Endothelial cell of umbilical vein (primary cell): ENCODE measurements at places on chromosomes 3 and 15. TPM values are rescaled to one million over a fixed set of nuclear protein-coding genes. Genes with fewer than 3 reads are reported as not detected.
A peak's percentile ranks its signal among the peaks of the same experiment; 100 is the strongest.

The CERS3 gene
- not detected in 2 replicates for total RNA-seq

The CCR4 gene
- not detected in 2 replicates for total RNA-seq

The CHAC1 gene
- 4.6 and 5.6 TPM in 2 replicates for total RNA-seq

- DNase-seq, result peak; percentile 47
These were observed 71.8 kb downstream of the SYNPR start for GRCh38 chr3:63349583-63350573.

DNA sequence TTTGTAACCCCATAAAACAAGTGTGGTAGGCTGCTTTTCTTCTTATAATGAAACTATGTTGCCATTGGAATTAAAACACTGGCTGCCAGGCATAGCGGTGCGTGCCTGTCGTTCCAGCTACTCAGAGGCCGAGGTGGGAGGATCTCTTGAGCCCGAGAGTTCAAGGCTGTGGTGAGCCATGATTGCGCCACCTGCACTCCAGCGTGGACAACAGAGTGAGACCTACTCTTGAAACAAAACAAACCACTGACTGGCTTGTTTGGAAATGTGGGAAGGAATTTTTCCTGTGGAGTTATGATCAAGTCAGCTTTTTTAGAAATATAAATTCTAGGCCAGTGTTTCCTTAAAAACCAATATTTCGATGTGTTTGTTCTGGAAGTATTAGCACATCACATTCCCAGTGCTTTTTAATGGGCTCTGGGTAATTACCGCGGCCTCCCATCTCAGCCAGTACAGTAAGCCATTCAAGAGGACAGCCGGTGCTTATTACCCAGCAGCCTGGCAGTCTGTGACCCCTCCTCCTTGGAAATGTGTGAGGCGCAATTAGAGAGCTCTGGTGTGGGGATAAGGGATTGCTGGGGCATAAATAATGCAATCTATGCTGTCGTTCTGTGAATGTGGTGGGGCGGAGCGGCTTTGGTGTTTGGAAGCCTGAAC is 58.3 kb upstream of the TRAK1 start:
- DNase-seq, result peak; percentile 66

DNA sequence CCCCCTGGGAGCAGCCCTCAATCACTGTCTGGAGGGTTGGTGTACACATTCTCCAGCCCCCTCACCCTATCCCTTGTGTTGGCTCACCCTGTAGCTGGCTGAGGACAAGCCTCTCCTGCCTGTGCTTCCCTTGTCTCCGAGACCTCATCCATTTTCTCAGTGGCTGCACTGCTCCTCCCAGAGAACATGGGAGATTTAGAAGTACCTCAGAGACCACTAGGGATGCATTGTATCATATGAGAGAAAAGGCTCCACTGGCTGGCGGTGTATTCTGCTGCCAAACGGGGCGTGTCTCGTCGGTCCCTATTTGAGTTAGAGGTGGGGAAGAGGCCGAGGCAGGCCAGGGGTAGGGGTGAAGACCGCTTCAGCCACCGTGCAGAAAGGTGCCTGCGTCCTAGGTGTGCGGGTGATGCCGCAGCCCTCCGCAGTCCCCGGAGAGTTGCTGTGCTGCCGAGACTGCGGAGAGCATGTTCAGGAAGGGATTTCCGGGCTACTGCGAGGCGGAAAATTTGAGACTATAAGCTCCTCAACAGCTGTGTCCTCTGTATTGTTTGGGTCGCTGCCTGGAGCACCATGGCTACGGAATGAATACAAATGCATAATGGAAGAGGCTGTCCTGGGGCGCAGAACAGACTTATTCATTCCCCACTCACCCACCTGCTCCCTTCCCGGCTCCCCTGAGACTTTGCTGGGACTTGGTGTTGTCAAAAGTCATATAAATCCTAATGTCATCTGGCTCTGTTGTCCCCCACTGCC is 43.8 kb downstream of the SPSB4 start:
- peak; percentile 48 for DNase-seq

GRCh38 chr15:32828507-32829186 is 110.8 kb downstream of the GREM1 start:
- DNase-seq, result no peak

DNA sequence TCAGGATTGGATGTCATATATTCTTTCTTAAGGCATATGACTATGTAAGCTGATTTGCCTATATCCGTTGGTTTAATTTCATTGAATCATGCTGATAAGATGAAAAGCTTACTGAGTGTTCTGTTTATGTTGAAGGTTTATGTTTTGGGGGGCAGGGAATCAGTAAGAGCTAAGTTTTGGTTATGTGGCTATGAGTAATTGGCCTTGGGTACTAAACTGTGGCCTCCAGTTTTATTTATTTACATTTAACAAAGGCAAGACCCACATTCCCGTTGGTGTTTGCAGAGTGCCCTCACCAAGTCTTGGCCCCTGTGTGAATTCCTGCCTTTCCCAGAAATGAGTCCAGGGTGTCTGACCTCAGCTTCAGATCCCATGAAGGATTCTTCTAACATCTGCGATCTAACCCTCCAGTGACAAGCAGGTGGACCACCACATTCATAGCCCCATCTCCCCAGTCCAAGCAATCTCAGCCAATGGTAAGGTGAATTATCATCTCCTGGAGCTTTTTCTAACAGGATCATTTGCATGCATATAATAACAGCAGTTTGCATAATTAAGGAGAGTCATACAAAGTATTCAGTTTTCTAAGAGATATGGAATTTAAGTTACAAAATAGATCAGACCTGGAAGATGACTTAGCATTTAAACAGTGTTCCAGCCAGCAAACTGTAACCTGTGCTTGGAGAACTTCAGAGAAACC is 27.4 kb downstream of the GLDN start:
- DNase-seq, result no peak

DNA sequence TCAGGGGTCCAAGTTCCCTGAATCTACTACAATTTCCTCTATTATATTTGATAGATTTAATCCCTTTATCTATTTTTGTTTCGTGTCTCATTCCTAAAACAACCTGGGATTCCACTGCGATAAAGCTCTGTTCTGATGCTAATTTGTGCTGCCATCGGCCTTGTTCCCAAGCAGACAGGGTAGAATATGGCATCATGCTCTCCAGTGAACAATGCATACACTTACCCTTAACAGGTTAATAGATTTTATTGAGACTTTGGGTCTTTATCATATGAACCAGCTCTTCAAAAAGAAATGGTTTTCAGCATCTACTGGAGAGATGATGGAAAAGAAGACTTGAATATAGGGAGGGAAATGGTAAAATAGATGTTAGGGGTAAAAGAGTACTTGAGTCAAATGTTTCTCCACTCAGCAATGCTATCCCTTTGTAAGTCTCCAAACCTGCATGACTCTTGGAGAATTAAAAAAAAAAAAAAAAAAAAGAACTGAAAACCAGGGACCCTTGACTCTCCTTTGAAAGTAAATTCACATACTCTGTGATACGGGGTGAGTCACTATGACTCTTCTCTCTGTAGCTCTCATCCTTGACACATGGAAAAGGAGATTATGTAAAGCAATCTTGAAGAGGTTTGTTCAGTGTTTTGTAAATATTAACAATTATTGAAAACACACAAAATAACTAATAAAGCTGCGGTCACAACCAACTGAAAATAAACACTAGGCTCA is 268.8 kb downstream of the ZBTB20 start:
- no peak for DNase-seq

GRCh38 chr15:61796056-61796455 is 264.2 kb downstream of the VPS13C start:
- DNase-seq, result no peak

DNA sequence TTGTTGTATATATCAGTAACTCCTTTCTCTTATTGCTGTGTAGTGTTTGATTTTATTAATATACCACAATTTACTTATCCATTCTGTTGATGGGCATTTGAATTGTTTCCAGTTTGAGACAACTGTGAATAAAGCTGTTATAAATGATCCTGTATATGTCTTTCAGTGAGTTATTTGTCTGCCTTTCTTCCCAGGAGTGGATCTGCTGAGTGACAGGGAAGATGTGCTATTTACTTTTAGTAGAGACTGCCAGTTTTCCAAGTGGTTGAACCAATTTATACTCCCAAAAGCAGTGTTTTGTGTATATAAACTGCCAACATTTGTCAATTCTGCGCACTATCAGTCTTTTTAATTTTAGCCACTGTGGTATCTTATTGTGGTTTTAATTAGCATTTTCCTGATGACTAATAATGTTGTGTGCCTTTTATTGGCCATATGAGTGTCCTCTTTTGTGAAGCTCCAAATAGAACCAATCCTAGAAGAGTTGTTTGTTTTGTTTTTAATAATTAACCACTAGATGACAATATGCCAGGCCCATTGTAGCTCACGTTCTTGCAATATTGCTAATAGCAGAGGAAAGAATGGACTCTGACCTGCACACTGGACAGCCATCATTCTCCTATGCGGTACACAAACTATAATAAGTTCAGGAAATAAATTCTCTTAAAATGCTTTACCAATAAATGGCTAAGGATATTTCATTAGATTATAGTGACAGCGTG is 25.3 kb downstream of the TRANK1 start:
- DNase-seq, result no peak

- no peak for DNase-seq
These were observed 569.3 kb downstream of the NAALADL2 start for GRCh38 chr3:175428466-175428865.
